CD4-positive, alpha-beta T cell treated with Interferon alpha-2 for 1 hour (primary cell): ENCODE measurements at places on chromosomes 2 and 18.

- DNase-seq: no peak
Observed at GRCh38 chr2:241565411-241565810, 6.9 kb downstream of the BOK start.

- DNase-seq: peak; percentile 58
Observed at GRCh38 chr2:135709992-135710391, 31.7 kb upstream of the UBXN4 start.

DNA sequence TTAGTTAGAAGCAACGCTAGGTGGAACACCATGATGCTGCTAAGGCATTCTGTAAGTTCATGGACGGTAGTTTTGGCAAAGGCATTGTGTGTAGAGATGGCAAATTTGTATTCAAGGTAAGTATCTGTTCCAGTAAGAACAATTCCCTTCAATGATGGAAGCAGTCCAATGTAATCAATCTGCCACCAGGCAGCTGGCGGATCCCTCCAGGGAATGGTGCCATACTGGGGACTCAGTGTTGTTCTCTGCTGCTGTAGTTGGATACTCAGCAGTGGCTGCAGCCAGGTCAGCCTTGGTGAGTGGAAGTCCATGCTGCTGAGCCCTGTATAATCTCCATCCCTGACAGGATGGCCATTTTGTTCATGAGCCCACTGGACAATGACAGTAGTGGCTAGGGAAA lies 62.8 kb downstream of the ARL6IP6 start:
- no peak for DNase-seq

- DNase-seq: no peak
Observed at GRCh38 chr2:192195548-192196418, 1.1 kb upstream of the TMEFF2 start.

- DNase-seq: no peak
Observed at GRCh38 chr2:24833821-24834732, 40.9 kb downstream of the CENPO start.

DNA sequence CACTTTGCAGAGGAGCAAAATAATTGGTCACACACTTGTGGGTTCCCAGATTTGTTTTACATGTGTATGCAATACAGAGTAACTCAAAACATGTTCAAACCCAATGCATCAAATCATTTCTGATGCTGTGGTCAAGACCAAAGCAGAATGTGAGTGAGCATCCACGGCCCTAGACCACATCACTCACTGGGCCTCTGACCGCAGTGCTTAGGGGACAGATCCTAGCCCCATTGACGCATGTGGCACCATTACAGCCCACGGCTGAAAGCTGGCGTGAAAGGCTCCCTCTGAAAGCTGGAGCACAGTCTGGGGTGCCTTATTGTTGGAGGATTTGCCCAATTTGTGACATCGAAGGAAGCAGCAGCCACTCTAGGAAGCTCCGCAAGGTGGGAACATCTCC lies 498.8 kb upstream of the TCF4 start:
- no peak for DNase-seq

- DNase-seq: no peak
Observed at GRCh38 chr2:238439917-238440316, 13.2 kb downstream of the ASB1 start.

DNA sequence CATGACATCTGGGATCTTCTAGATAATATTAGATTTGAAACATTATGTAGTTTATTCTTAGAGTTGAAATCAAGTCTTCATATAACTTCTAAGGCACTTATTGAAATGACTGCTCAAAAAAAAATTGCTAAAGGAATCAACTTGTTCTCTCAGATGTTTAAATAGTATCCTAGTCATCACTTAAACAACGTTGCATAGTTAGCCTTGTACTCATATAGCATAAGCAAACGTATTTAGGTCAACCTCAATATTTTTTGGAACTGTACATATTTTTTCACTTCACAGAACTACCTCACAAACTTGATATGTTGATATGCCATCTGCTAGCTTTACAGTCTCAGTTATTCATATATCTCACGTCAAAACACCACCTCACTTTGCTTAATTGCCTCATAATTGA lies 47.1 kb upstream of the CREB1 start:
- DNase-seq: no peak

- no peak for DNase-seq
Observed at GRCh38 chr18:74996996-74997395, 211.9 kb downstream of the PTGR3 start.

DNA sequence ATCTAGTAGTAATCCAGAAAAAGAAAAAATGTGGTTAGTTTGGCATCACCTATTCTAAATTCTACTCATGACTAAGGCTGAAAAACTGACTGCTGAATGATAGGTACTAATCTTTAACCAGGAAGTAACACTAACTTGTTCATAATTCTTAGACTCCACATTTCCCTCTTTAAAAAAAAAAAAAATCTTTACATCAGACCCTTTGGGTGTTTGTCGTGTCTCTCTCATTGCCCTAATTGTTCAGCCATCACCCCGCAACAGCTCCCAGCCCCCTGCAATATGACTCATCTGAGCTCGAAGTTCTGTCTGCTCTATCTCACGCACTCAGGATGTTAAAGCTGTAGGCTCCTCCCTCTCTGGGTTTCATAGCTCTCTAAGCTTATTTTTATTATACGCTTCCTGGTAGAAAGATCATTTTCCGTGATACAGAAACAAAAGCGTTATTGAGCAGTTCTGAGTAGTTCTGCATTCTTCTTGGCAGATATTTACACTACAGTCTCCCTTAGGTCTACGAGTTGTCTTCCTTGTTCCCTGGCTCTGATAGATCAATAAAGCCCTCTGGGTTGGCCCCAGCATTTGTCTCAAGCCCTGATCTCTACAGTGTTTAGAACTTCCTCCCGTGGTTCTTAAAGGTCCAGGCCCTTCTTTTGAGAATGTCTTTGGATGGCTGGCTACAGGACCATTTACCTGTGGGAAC lies 95.6 kb downstream of the TNFRSF11A start:
- DNase-seq: peak; percentile 75

DNA sequence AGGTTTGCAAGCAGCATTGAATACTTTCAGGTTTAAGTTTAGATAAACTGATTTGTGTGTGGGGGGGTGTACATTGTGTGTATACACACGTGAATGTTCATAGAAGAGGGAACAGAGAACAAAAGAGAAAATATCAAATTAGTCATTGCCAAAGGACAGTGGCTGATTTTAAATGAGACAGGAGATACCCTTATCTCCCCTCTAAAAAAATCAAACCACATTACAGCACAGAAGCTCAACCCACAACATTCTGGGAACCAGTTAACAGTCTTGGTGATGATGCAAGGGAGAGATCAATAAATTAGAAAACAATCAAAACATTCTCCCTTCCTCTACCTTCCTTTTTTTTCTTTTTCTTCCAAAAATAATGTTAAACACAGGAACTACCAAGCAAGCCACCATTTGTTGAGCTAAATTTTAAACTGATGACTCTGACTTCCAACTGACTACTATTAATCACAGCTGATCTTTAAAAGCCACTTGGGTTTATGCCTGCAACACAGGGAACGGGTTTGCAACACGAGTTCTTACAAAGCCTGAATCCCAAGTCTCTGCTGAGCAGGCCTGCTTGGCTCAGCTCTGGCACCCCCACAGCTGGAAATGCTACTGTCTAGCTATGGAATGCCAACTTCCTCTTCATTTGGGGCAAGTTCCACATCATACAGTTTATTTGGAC lies 119.2 kb upstream of the ACVR1C start:
- DNase-seq: no peak
